ENCODE measurements at places on chromosomes 1 and 21. TPM values are rescaled to one million over a fixed set of nuclear protein-coding genes. Genes with fewer than 3 reads are reported as not detected.

GRCh38 chr1:175969231-175969630, 225.8 kb upstream of the TNR start:
- peaks cover 18% of the 10 kb centered on the region for H3K36me3 ChIP-seq
- DNase-seq = no peak
- no peaks in the 10 kb centered on the region for H3K4me1 ChIP-seq
- H3K4me3 ChIP-seq = no peak overlapping the region
- H3K27me3 ChIP-seq = no peaks in the 10 kb centered on the region
- no peak overlapping the region for H3K27ac ChIP-seq

GRCh38 chr1:168598892-168599291, 22.5 kb downstream of the XCL1 start:
- H3K4me1 ChIP-seq = no peaks in the 10 kb centered on the region
- no peaks in the 10 kb centered on the region for H3K36me3 ChIP-seq
- no peaks in the 10 kb centered on the region for H3K27me3 ChIP-seq
- H3K27ac ChIP-seq = no peak overlapping the region
- H3K4me3 ChIP-seq = no peak overlapping the region
- DNase-seq = no peak

DNA sequence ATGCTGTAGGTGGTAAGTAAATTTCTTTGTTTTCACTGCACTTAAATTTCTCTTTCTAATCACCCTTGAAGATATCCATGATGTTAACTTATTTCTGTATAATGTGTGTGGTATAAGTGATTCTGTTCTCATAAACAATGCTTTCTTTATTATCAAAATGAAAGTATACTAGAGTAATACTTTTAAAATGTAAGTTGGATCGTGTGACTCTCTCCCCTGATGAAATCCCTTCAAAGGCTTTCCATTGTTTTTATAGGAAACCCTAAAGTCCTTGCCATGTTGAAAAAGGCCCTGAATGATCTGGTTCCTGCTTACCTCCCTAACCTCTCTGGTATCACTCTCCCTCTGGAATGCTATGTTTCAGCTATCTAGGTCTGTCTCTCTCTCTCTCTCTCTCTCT, 191.1 kb upstream of the LHX8 start:
- no peaks in the 10 kb centered on the region for H3K27me3 ChIP-seq
- H3K4me3 ChIP-seq = no peak overlapping the region
- no peak overlapping the region for H3K27ac ChIP-seq
- DNase-seq = no peak
- H3K36me3 ChIP-seq = no peaks in the 10 kb centered on the region
- H3K4me1 ChIP-seq = no peaks in the 10 kb centered on the region

- H3K27ac ChIP-seq = no peak overlapping the region
- no peaks in the 10 kb centered on the region for H3K36me3 ChIP-seq
- H3K4me1 ChIP-seq = peaks cover 6% of the 10 kb centered on the region
- DNase-seq = no peak
These were observed 5.6 kb downstream of the KIF17 start for GRCh38 chr1:20712215-20712577.

DNA sequence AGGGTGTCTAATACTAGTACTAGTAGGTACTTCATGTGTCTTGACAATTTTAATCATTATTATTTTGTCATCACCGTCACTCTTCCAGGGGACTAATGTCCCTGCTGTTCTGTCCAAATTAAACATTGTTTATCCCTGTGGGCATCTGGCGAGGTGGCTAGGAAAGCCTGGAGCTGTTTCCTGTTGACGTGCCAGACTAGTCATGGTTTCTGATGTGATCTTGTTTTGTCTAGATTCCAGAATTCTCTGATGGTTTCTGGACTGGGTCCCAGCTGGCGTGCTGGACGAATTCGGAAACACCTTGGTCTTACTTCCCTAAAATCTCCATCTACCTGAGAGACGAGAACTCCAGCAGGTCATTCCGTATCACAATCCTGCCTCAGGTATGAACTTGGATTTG, 66.1 kb upstream of the FAM3B start:
- no peak overlapping the region for H3K27ac ChIP-seq
- no peaks in the 10 kb centered on the region for H3K36me3 ChIP-seq
- no peak overlapping the region for H3K4me3 ChIP-seq
- no peaks in the 10 kb centered on the region for H3K27me3 ChIP-seq
- H3K4me1 ChIP-seq = no peaks in the 10 kb centered on the region

DNA sequence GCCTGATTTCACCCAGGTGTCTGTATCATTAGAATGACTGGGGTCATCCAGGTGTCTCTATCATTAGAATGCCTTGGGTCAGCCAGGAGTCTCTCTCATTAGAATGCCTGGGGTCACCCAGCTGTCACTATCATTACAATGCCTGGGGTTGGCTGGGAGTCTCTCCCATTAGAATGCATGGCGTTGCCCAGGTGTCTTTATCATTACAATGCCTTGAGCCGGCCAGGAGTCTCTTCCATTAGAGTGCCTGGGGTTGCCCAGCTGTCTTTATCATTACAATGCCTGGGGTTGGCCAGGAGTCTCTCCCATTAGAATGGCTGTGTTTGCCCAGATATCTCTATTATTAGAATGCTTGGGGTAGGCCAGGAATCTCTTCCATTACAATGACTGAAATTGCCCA, 61.6 kb downstream of the RNF187 start:
- H3K4me1 ChIP-seq = no peaks in the 10 kb centered on the region
- H3K27me3 ChIP-seq = peaks cover 5% of the 10 kb centered on the region
- no peak for DNase-seq
- H3K27ac ChIP-seq = no peak overlapping the region
- H3K36me3 ChIP-seq = no peaks in the 10 kb centered on the region

DNA sequence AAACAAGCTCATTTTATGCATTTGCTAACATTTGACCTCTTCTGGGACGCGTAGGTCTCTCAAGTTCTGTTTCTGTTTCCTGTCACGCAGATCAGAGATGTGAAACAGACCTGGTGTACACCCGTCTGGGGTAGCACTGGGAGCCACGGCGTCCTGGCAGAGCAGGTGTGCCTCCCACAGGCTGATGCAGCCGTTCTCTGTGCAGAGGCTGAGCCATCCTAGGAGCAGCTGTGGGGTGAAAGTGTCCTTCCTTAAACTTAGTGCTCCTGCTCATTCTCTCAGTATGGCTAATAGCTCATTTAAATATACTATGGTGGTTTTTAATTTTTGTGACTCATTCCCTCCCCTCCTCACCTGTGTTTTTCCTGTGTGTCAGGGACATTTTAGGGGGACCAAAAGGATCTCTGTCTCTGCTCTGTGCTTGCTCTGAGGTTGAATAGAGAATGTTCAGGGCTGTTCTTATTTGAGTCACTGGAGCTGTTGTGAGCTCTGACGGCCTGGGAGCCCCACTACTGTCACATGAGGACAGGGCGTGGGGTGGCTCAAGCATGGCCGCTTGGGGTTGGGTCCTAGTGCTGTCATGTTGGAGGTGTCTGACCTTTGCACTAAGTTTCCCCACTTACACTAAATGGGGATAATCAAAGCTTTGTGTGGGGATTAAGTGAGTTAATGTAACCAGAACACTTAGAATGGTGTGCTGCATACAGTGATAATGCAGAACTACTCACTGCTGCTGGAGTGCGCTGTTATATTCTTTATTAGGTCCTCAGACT, 43.0 kb downstream of the GALNT2 start:
- H3K27ac ChIP-seq = no peak overlapping the region
- H3K4me3 ChIP-seq = no peak overlapping the region
- H3K36me3 ChIP-seq = peaks cover 4% of the 10 kb centered on the region
- no peaks in the 10 kb centered on the region for H3K27me3 ChIP-seq
- H3K4me1 ChIP-seq = peaks cover 27% of the 10 kb centered on the region

DNA sequence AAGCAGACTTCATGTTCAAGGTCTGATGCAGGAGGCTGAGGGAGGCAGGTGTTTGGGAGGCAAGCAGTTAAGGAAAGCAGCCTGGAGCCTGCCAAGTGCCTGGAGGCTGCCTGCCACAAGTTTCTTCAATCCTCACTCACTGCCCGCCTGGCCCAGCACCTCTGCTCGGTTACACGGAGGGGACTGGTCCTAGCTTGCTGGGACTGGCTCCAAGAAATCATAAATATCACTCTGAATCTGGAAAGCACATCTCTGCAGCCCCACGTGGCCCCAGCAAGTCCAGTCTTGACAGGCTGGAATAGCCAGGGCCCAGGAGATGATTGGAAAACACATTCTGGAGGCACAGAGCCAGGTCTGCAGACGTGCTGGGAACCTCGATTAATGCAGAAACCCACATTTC, 83.9 kb downstream of the BCAR3 start:
- no peak overlapping the region for H3K4me3 ChIP-seq
- no peak overlapping the region for H3K27ac ChIP-seq
- DNase-seq = no peak
- H3K4me1 ChIP-seq = no peaks in the 10 kb centered on the region

DNA sequence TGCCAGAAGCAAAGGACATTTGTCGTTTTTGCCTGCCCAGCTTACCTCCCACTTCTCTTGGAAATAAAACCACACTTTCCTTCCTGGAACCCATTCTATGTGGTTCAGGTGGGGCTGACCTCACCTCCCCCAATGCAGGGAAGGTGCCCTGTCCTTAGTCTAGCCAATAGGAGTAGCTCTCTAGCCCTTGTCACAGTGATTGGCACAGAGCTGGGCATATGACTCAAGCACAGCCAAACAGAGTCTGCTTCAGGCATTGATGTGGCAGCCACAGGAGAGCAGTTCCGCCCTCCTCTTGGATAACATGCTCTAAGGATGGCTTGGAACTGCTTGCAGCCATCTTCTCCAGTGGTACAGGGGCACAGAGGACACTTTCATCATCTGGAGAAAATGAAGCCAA, 134.0 kb downstream of the LRIG2 start:
- DNase-seq = no peak
- peaks cover 7% of the 10 kb centered on the region for H3K27me3 ChIP-seq
- no peak overlapping the region for H3K4me3 ChIP-seq
- H3K4me1 ChIP-seq = no peaks in the 10 kb centered on the region
- H3K27ac ChIP-seq = no peak overlapping the region

DNA sequence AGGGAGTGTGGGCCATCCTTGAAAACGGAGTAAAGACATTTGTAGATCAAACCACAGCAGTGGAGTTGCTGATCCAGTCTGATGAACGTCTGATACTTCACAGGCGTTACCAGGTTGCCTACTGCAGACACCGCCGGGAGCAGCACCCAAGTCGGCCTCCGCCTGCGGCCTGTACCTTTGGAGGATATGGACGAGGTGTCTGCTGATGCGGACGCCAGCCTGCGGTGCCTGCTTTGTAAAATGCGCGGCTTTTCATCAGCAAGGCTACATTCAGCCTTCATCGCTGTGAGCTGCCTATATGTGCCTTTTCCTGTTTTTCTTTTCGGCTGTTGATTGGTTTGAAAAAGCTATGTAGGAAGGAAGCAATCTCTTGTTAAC, 16.0 kb downstream of the SLX9 start:
- no peaks in the 10 kb centered on the region for H3K27me3 ChIP-seq
- peaks cover 61% of the 10 kb centered on the region for H3K36me3 ChIP-seq
- no peak overlapping the region for H3K27ac ChIP-seq
- no peak overlapping the region for H3K4me3 ChIP-seq
- DNase-seq = no peak
- H3K4me1 ChIP-seq = peaks cover 3% of the 10 kb centered on the region

- no peak for DNase-seq
- no peaks in the 10 kb centered on the region for H3K27me3 ChIP-seq
- no peaks in the 10 kb centered on the region for H3K36me3 ChIP-seq
- H3K4me3 ChIP-seq = no peak overlapping the region
- H3K27ac ChIP-seq = no peak overlapping the region
- peaks cover 4% of the 10 kb centered on the region for H3K4me1 ChIP-seq
These were observed 121.4 kb downstream of the ATG4C start for GRCh38 chr1:62905309-62905708.

GRCh38 chr1:24443241-24443656, 27.6 kb downstream of the NIPAL3 start:
- H3K27me3 ChIP-seq = no peaks in the 10 kb centered on the region
- peaks cover 87% of the 10 kb centered on the region for H3K36me3 ChIP-seq
- H3K4me1 ChIP-seq = no peaks in the 10 kb centered on the region
- no peak overlapping the region for H3K4me3 ChIP-seq
- H3K27ac ChIP-seq = no peak overlapping the region

DNA sequence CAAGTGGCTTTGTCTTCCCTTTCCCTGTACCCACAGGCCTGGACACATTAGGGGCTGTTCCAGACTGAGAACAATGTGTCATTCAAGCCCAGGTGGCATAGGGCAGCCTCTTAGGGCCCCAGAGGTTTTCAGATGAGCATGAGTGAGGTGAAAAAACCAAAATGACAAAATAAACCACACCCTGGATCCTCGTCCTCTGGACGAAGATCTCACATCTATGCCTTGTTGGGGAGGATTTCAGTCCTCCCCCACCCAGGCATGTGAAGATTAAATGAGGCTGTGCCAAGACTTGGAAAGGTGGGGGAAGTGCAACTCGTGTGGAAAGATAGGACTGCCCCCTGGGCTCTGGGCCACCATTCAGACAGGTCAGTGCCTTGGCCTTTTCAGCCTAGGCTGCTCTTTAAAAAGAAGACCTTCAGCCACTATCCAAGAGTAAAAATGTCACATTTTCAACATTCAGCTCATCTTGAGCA, 32.8 kb upstream of the IL19 start:
- peak overlapping the region; percentile 74 for H3K27ac ChIP-seq
- no peak for DNase-seq
- H3K4me3 ChIP-seq = no peak overlapping the region
- H3K36me3 ChIP-seq = peaks cover 10% of the 10 kb centered on the region
- H3K27me3 ChIP-seq = no peaks in the 10 kb centered on the region

DNA sequence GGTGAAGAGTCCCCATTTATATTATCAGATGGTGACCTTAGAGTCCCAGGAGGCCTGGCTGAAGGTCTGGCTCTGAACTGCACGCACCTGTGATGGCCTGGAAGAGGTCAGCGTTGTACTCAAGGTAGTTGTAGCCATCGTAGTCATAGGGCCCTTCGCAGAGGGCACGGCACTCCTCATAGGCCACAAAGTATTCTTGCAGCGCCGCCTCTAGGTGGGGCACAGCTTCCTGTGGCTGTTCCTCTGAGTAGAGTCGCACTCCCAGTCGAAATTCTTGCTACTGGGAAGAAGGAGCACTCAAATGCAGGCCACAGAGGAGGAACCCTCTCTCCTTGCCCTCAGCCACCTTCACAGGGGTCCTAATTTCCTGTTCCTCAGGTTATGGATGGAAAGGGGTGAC, 7.7 kb downstream of the P3H1 start:
- H3K4me1 ChIP-seq = peaks cover 2% of the 10 kb centered on the region
- no peak overlapping the region for H3K4me3 ChIP-seq
- DNase-seq = no peak
- H3K27me3 ChIP-seq = no peaks in the 10 kb centered on the region

The ALX3 gene
- not detected for total RNA-seq

The GOLT1A gene
- total RNA-seq = 0.30 TPM

The CAPN8 gene
- total RNA-seq = 0.34 TPM

The GPR52 gene
- total RNA-seq = 0.99 TPM

The KRTAP7-1 gene
- total RNA-seq = not detected

The OR2L8 gene
- 0.55 TPM for total RNA-seq

The CNN3 gene
- 1.1 TPM for total RNA-seq

The CEP104 gene
- total RNA-seq = 16.6 TPM

The DNAH14 gene
- total RNA-seq = 0.27 TPM

The AGMAT gene
- 4.6 TPM for total RNA-seq

The HCN3 gene
- total RNA-seq = 1.8 TPM

The NR1I3 gene
- not detected for total RNA-seq

The CD247 gene
- total RNA-seq = 378 TPM

The HSD3B2 gene
- not detected for total RNA-seq

The CFHR2 gene
- not detected for total RNA-seq

The EFHD2 gene
- total RNA-seq = 80.9 TPM

The KRTAP12-2 gene
- not detected for total RNA-seq

Data from CD4-positive, alpha-beta T cell (primary cell).